ENCODE measurements at places on chromosomes 1 and 21.

- no peak for DNase-seq
Measured at GRCh38 chr21:44461464-44462001, 6.2 kb downstream of the LRRC3 start.

GRCh38 chr1:241627453-241628259 lies 12.5 kb downstream of the CHML start:
- DNase-seq = no peak

DNA sequence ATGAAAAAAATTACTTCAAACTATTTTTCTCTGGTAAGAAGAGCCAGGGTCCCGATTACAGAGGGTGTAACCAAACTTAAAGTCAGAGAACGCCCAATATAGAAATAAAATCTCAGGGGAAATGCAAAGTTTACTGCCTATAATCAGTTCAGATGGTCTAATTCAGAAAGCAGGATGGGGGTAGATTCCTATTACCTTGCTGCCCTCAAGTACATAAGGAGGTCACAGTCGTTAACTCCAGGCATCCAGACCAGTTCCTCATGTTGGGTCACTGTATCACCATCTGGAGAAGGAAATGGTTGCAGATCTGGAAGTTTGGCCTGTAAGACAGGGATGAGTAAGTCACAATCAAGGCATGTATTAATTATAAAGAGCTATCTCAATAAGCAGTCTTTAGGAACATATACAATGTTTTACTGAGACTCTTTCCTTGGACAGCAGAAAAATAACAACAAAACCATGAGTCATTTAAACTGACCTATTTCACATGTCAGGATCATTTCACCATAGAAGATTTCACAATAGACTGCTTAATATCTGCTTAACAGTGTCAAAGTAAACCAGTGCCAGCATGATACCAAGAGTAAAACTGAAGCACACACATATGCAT lies 179.4 kb downstream of the SLC45A1 start:
- no peak for DNase-seq

- DNase-seq = peak; percentile 4
Measured at GRCh38 chr1:241531195-241532161, 700 bp upstream of the KMO start.

DNA sequence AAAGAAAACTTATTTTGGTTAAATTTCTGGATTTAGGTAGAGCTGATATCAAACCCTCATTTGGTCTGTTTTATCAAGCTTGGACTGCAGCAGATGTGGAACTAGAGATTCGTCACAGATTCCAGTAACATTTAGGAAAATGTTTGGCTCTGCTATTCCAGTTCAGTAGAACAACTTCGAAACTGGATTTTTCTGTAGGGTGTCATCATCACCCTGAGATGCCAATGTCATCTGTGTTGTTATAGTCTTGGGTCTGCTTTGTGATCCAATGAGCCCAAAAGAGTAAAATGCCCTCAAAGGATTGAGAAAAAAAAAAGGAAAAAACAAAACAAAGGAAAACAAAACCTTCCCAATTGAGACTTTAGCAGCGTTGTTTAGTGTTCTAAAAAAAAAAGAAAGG lies 55.4 kb downstream of the LAMC2 start:
- no peak for DNase-seq

DNA sequence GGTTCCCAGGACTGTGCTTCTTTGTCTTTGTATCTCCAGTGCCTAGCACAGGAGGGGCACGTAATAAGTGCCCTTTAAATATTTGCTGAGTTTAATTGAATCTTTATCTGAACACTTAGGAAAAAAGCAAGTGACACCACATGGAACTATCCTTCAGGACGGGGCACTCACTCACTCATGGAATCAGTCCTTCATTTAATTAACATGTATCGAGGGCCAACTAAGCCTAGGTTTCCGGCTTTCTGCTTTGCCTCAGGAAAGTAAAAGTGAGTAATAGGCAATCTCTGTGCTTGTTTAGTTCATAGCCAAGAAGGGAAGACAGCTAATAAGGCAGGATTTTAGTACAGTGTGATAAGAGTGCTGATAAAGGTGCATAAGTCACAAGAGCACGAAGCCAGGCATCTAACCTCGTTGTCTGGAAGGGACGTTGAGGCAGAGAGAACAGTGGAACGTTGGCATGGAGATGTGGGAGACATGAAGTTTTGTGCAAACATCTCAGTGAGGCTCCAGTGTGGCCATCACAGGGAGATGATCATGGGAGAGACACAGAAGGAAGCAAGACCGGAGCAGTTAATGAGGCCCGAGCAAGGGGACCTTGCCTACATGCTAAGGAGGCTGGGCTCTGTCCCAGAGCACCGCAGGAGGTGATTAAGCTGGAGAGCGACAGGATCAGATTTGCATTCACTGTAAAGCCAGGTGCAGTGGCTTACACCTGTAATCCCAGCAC lies 54.1 kb upstream of the TRIM67 start:
- DNase-seq = no peak

Data from H54 (cell line).